ENCODE measurements at places on chromosomes 11 and 22. TPM values are rescaled to one million over a fixed set of nuclear protein-coding genes. Genes with fewer than 3 reads are reported as not detected.

GRCh38 chr11:35815556-35816315 lies 128.1 kb upstream of the LDLRAD3 start:
- no peak overlapping the region for H3K4me3 ChIP-seq
- no peaks in the 10 kb centered on the region for H3K27me3 ChIP-seq
- no peak for DNase-seq
- no peaks in the 10 kb centered on the region for H3K4me1 ChIP-seq
- H3K36me3 ChIP-seq, result no peaks in the 10 kb centered on the region
- no peak overlapping the region for H3K27ac ChIP-seq

DNA sequence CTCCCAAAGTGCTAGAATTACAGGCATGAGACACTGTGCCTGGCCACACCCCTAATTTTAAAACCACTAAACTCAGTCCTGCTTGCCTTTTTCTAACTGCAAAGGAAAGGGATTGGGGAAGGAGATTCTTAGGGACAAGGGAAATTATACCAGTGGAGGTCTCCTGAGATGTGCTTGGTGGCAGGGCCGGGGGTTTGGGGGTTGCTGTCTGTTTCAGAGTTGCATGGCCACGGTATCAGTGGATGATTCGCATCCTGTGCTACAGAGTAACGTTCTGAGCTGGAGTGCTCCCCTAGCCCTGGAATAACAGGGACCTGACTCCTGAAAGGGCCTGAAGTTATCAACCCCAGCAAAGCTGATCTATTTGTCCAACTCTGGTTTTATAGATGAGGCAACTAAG lies 846 bp upstream of the GPHA2 start:
- H3K27ac ChIP-seq, result no peak overlapping the region
- no peaks in the 10 kb centered on the region for H3K4me1 ChIP-seq
- DNase-seq, result peak; percentile 9

DNA sequence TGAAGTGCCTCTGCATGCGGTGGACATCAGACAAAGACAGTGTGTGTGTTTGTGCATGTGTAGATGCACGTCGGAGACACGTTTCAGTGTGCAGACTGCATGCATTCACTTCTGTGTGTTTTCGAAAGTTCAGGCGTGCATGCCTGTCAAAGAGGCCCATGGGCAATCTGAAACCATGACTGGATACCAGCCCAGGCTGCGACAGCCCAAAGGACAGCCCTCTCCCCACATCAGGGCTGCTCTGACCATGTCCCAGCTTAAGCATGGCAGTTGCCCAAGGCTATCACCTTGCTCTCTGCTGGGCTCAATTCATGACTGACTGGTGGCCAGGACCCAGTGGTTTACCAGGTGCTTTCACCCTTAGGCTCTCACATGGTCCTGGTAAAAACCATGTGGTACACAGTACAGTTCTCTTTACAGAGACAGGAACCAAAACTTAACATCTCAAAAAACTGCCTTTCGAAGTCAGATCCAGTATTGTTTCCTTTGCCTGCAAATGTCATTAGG lies 423.7 kb upstream of the CADM1 start:
- no peaks in the 10 kb centered on the region for H3K36me3 ChIP-seq
- no peak overlapping the region for H3K4me3 ChIP-seq

- no peak for DNase-seq
- no peaks in the 10 kb centered on the region for H3K36me3 ChIP-seq
- H3K27ac ChIP-seq, result no peak overlapping the region
- H3K4me1 ChIP-seq, result no peaks in the 10 kb centered on the region
- no peaks in the 10 kb centered on the region for H3K27me3 ChIP-seq
These were observed 4.3 kb upstream of the CARNS1 start for GRCh38 chr11:67410984-67411784.

Gene CFAP300
- not detected for total RNA-seq

Gene GAL3ST3
- not detected for total RNA-seq

Gene FREY1
- not detected for total RNA-seq

Gene KCNQ1
- 2.3 TPM for total RNA-seq
